Left lung (tissue), 14 donors: ENCODE measurements at places on chromosomes 7 and 10. TPM values are rescaled to one million over a fixed set of nuclear protein-coding genes. Genes with fewer than 3 reads are reported as not detected.

PODXL gene
- total RNA-seq, result 62.1 TPM

UPK3B gene
- total RNA-seq, result 15.9 TPM

LRIT1 gene
- not detected for total RNA-seq

GRCh38 chr7:26504411-26505120, 212.9 kb downstream of the SNX10 start:
- no peak for DNase-seq

DNA sequence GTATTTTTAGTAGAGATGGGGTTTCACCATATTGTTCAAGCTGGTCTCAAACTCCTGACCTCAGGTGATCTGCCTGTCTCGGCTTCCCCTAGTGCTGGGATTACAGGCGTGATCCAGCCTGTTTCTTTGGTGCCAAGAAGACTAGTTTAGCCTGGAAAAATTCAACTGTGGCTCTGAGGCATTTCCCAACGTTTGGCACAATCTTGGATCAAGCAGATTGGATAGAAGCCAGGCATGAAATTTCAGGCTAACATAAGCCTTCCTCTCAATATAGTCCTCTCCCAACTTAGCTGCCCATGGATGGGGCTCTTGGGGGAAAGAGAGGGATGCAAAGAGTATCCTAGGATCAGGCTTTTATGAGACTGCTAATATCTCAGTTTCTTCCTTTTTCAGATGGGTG, 53.8 kb downstream of the APBB1IP start:
- no peak for DNase-seq

DNA sequence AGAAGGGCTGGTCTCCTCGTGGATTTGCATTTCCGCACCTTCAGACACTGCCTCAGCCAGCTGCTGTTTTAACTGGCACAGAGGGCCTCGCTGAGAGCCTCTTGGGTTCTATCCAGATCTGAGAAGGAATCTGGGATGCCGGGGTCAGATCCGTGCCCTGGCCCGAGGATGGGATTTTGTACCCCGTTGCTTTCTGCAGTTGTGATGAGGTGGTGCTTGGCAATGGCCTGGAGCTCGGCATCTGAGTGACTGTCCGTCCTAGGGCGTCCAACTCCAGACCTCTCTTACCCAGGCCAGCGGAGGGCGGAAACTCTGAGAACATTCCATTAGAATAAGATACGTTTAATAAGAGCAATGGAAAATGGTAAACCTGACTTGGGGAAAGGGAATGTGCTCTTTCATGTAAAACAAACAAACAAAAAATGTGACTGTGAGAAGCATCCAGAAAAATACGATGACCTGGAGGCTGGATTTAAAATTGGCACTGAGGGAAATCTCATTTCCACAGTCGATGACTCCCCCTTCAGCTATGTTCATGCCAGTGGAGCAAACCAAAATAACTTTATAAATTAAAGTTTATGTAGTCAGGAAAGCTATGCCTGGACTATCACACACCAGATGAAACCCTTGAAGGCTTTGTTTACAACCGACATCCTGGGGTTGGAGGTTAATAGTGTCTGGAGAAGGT, 39.6 kb downstream of the GRK5 start:
- DNase-seq, result no peak

DNA sequence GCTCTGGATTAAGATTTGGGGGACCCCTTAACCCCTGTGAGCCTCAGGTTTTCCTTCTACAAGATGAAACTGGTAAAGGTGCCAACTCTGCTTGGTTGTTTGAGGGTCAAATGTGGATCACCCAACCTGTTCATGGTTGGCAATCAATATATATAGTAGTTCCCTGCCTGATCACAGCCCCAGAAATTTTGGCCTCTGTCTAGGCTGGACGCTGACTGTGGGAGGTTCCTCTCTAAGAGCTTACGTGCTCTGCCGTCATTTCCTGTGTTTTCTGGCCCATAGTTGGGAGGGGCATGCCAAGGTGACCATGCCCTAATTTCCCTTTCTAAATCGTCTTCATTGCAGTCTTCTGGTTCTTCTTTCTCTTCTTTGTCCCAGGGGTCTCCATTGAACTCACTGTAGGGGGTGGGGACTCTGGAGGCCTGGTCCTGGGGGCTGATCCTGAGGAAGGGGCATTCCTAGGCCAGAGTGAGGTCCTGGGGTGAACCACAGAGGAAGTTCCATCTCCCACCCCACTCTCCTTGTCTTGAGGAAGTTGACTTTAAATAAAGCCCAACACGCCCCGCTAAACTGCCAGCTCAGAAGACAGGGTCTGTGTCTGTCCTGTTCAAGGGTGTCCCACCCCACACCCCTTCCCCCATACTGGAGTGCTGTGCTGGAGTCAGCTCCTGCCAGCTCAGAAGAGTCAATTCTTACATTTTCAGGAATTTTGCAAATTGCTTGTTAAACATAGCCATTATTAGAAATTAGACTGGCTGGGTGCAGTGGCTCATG, 98.9 kb upstream of the SDK1 start:
- no peak for DNase-seq

DNA sequence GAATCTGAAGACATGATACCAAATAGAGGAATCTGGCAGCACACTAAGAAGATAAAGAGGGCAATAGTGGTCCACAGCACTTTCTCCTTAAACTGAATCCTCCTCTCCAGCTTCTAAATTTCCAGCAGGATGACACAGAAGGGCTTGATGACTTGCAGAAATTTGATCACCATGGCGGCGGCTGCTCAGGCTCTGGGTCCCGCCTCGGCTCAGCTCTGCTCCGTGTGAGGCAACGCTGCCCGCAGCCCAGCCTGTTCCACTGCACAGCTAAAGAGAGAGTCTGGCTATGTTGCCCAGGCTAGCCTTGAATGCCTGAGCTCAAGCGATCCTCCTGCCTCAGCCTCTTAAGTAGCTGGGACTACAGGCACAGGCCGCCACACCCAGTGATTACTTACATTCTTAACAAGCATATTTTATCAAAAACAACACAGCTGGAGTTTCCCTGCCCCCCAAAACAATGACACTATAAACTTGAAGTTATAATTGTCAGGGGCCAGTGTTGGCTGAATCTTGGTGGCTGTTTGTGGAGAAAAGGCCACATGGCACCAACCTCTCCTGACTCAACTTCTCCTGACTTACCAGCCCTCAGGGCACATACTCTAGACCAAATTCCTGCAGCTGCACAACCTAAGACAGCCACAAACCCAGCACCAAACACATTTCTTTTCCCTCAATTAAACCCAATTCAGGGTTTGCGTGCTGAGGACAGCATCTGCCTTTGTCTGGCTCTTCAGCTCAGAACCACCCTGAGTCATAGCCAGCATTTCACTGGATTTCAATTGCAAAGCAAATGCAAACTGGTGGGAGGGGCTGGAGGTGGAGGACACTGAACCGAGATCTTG, 11.6 kb upstream of the TNPO3 start:
- no peak for DNase-seq

DNA sequence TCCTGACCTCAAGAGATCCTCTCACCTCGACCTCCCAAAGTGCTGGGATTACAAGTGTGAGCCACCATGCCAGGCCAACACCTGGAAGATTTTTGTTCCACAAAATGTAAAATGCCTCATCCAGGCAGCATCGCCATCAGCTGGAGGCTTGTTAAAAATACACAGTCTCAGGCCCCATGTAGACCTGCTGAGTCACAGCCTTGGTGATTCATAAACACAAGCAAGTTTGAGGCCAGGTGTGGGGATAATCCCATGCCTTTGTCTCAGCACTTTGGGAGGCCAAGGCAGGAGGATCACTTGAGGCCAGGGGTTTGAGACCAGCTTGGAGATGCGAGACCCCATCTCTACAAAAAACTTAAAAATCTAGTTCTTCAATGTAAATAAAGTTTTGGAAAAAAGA, 49.1 kb upstream of the FOXK1 start:
- DNase-seq, result no peak

GRCh38 chr10:74589226-74589673, 237.2 kb upstream of the KAT6B start:
- no peak for DNase-seq

DNA sequence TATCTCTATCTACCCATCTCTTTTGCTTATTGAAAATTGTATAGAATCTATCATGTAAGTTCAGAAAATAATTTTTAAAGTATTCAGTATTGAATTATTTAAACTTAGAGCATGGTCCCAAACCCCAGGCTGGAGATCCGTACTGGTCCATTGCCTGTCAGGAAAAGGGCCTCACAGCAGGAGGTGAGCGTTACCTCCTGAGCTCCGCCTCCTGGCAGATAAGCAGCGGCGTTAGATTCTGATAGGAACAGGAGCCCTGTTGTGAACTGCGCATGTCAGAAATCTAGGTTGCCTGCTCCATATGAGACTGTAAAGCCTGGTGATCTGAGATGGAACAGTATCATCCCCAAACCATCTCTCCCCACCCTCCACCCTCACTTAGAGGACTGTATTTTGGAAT, 266.0 kb upstream of the CNTNAP2 start:
- DNase-seq, result no peak
